ENCODE measurements at places on chromosomes 13 and 19.

- no peak for DNase-seq
Observed at GRCh38 chr19:925087-925525, 729 bp upstream of the ARID3A start.

- no peak for DNase-seq
Observed at GRCh38 chr13:33263976-33264619, 21.5 kb downstream of the STARD13 start.

- DNase-seq: no peak
Observed at GRCh38 chr19:771332-771785, 20.4 kb downstream of the MISP start.

DNA sequence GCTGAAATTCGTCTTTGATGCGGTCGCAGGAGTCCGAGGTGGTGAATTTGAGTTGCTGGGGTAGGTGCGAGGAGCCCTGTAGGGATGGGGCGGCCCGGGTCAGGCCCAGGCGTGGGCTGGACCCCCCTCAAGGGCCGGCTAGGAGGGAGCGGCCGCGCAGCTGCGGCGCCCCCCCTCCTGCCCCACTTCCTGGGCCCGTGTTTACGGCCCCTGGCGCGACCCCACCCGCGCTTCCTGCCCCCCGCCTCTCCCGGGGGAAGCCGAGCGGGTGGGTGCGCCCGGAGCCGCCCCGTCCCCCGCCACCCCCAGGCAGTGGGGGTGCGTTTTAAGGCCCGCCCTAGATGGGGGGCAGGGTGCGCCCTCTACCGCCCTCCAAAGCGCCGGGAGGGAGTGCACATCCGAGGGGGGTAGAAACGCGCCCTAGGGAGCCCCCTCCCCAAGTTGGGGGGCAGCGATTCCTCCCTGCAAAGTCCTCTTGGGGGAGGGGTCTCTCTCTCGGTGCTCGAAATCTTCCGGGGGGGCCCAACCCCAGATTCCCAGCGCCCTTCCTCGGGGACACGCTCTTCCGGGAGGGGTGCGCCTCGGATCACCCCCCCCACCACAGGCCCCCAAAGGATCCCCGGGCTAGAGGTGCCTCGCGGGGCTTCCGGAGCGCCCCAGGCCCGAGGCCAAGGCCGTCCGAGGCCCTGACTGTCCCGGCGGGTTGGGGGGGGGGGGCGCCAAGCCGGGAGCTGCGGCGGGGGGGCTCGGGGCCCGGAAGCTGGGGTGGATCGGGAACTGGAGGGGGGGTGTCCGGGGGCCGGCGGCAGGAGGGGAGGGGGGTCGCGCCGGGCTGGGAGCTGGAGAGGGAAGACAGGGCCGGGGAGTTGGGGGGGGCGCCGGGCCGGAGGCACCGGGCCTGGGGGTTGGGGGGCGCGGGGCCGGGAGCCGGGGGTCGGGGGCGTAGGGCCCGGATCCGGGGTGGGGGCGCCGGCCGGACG is 823 bp downstream of the TLE5 start:
- no peak for DNase-seq

DNA sequence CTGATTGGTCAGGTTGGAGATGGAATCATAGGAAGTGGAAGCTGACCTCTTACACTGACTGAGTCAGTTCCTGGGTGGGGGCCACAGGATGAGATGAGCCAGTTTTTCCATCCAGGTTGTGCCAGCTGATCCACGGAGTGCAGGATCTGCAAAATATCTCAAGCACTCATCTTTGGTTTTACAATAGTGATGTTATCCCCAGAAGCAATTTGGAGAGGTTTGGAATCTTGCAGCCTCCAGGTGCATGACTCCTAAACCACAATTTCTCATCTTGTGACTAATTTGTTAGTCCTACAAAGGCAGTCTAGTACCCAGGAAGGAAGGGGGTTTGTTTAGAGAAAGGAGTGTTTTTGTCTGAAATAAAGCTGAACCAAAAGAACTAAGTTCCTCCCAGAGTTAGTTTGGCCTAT is 212.8 kb downstream of the SLITRK6 start:
- no peak for DNase-seq

DNA sequence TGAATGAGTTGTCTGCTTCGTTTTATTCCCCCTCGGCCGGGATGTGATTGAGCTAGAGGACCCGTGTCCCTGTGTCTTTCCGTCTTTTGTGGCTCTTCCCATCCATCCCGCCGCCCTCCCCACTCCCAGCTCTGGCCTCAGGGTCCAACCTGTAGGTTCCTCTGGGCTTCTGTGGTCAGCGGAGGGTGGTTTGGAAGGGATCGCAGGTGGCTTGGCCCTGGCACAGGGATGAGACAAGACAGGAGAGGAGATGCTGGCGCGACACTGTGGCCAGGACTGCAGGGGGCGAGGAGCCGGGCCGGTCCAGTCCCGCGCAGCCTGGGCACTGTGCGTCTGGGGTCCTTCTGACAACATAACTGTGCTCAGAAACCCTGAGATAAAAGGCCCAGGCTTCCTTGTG is 2.0 kb downstream of the EVI5L start:
- no peak for DNase-seq

- DNase-seq: no peak
Observed at GRCh38 chr13:23254506-23254905, 73.7 kb downstream of the SGCG start.

DNA sequence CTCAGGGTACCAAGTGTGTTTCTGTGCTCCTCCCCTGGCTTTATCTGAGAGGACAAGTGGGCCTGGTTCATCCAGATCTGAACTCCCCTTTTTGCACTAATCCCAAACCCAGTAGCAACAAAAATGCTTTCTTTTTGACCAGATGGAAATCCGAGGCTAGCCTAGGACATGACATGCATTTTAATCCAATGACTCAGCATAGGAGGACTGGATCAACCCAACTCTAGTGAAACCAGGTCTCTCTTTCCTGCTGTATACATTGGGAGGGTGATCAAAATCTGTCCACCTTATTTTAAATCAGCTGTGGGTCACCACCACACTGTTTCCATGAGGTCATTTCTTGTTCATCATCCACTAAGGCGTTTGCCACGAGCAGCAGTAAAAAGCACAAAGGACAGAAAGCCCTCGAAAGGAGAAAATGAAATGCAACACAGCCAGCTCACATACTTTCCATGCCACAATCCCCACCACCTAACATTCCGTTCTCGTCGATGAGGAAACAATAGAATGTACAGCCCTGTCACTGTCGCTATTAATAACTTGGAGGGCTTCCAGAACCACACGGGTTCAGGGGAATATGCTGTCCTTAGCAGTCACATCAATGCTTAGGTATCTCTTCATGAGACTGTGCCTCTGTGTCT is 543.0 kb downstream of the IRS2 start:
- no peak for DNase-seq

GRCh38 chr13:33032037-33032625 is 15.9 kb downstream of the KL start:
- DNase-seq: no peak

DNA sequence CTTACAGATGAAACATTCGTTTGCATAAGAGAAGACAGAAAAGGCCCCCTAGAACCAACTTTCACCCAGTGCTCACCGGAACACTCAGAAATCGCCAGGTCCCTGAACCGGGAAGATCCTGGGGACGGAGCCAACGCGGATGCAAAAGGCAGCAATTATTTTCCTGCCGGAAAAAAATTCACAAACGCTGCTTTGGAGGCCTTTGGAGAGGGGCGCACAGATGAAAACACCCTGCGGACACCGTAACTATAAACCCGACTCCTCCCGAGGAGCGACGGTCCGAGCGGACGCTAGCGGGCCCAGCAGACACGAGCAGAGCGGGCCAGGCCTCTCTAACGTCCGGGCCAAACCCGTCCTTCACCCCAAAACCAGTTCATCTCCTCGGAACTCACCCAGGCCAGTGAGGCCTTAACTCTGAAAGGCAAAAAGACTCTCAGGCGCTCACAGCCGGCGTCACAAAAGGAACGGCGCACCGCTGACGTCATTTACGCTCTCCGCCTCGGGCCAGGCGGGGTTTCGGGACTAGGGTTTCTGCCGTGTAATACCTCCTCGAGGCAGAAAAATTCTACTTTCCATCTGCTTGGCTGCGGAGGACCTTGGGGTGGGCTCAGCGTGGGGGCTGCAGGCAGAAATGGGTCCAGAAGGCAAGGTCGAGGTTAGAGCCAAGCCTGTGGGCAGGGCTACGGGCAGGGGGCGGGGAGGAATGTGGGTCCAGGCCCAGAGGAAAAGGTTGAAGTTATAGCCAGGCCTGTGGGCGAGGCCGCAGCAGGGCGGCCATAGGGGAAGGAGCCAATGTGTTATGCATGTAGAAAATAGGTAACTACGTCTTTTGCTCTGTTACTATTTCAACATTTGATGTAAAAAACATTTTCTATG is at the start of gene ZNF426:
Gene ZNF426 (minus strand): TSS at position 463 of the 876 bp plus-strand sequence. CDS start 2,413 bp downstream, outside the sequence.
- DNase-seq: peak; percentile 50

DNA sequence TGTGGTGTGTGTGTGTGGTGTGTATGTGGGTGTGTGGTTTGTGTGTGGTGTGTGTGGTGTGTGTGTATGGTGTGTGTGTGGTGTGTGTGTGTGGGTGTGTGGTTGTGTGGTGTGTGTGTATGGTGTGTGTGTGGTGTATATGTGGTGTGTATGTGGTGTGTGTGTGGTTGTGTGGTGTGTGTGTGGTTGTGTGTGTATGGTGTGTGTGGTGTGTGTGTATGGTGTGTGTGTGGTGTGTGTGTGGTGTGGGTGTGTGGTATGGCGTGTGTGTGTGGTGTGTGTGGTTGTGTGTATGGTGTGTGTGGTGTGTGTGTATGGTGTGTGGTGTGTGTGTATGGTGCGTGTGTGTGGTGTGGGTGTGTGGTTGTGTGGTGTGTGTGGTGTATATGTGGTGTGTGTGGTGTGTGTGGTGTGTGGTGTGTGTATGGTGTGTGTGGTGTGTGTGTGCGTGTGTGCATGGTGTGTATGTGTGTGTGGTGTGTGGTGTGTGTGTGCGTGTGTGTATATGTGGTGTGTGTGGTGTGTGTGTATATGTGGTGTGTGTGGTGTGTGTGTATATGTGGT is 8.7 kb downstream of the SHISA7 start:
- DNase-seq: no peak

GRCh38 chr19:45496349-45496953 is 396 bp downstream of the RTN2 start:
- DNase-seq: no peak

- DNase-seq: no peak
Observed at GRCh38 chr19:1167687-1168571, 6.1 kb downstream of the SBNO2 start.

DNA sequence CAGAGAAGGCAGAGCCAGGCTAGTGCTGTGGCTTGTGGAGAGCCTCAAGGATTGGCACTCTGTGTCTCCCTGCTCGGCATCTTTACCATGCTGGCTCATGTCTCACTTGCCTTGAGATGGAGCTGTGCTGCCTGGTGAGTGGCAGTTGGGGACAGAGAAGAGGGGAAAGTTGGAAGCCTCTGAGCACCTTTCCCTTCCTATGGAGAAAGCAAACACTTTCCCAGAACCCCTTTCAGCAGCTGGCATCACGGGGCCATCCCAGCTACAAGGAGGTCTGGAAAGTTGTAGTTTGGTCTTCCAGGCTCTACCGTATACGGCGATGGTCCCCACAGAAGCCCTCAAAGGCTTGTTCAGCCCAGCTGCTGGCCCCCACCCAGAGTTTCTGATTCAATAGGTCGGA is 58.7 kb downstream of the DPF1 start:
- no peak for DNase-seq

- DNase-seq: no peak
Observed at GRCh38 chr19:47657719-47658118, 48.8 kb downstream of the BICRA start.

- no peak for DNase-seq
Observed at GRCh38 chr13:97369261-97369893, 64.6 kb upstream of the RAP2A start.

DNA sequence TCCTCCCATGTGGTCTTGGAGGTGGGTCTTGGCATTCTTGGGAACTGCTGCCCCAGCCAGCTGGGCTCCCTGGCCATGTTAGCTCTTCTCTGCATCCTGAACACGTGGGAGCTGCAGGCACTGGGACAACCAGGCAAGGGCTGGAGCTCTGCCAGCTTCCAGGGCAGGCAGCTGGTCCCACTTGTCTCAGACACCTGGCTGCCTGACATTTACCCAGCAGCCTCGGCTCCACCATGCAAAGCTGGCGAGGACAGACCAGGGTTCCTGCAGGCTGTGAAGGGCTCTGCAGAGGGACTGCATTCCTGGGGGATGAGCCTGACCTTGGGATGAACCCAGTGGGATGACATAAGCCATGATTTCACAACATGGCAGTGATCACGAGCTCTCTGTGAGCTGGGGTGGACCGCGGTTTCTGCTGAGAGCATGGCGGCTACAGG is 99.0 kb upstream of the TSHZ3 start:
- peak; percentile 16 for DNase-seq

DNA sequence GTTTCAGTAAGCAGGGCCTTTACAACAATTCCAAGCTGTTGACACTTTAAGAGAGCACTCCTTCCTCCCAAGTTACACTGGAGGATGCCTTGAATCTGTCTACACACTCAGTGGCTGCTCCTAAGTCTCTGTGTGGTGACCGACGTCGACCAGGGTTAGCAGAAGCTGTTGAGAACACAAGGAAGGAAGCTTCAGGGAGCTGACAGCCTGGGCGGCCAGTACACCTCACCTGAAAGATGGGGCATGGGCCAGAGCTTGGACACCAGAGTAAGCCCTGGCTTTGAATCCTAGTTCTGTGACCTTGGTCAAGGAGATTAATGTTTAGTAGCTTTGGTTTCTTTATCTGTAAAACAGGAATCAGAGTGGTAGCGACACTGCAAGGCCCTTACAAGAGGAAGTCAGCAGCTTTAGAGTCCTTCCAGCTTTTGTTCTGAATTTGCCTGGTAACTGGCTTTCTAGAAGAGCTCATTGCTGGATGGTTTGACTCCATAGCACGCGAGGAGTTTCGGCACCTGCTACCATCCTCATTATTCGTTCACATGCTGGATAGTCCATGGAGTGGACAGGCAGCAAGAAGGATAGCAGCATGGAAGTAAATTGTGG is 214.2 kb downstream of the FGF9 start:
- no peak for DNase-seq

DNA sequence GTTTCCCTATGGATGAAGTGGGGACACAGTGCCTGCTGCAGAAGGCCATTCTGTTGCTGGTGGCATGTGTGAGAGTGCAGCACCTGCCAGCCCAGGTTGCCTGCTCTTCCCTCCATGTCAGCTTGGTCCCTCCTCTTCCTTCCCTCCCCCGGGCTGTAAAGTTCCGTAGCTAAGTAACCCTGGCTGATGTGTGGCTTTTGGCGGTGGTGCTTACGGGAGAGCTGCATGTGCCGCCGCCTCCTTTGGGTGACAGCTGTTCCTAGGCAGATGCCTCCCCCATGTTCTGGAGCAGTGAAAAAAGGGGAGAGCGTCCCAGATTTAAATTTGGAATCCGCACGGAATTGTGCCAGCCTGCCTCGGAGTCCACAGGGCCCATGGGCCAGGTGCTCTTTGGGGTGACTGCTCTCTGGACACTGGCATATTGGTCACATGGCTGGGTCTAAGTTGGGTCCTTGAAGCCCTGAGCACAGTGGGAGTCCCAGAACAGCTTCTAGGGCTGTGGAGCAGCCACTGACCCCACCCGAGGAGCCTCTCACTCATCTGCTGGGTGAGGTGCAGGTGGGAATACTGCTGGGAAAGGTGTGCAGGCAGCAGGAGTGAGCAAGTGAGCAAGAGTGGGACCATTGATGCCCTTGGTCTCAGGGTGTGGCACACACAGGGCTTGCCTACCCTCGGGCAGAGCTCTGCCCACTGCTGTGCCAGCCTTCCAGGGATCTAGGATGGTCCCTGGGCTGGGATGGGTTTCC is 33.1 kb upstream of the ZNF536 start:
- DNase-seq: no peak

Measured in DMS 273 treated with DMSO at 0.1 percent for 48 hours (cell line).